ENCODE measurements at places on chromosomes 7 and 10. TPM values are rescaled to one million over a fixed set of nuclear protein-coding genes. Genes with fewer than 3 reads are reported as not detected.
A peak's percentile ranks its signal among the peaks of the same experiment; 100 is the strongest.

DNA sequence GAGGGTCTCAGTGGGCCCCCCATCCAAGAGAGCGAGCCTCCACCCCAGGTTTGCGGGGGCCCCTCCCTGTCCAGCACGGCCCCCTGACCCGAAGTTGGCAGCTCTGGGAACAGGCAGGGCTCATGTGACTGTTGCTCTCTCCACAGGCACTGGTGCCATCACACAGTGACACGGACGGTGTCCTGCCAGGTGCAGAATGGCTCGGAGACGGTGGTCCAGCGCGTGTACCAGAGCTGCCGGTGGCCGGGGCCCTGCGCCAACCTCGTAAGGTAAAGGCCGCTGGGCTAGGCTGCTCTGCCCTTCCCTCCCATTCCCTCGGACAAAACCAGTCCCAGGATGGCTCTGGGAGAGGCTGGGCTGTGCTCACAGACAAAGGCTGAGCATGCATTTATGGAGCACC lies 57.2 kb downstream of the COL26A1 start:
- no peak overlapping the region for H3K4me3 ChIP-seq
- peaks cover 3% of the 10 kb centered on the region for H3K36me3 ChIP-seq
- peaks cover 4% of the 10 kb centered on the region for H3K4me1 ChIP-seq
- no peak overlapping the region for H3K27ac ChIP-seq

DNA sequence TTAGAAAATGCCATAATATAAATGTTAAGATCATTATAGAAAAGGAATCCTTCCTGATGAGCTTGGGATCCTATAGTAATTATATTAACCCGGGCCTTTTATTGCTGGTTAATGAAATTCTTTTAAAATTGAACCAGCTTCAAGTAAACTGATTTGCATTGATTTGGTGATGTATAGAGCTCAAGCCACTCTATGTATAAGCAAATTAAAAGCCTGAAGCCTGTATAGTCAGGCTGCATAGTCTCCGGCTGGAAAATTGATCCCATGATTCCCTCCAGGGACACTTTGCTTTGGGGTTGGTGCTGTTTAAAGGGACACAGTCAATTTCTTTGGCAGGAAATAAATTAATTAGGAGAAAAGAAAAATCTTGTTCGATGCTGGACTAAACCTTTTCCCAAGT lies 199.1 kb downstream of the HERPUD2 start:
- no peak for DNase-seq
- H3K36me3 ChIP-seq: no peaks in the 10 kb centered on the region
- no peaks in the 10 kb centered on the region for H3K27me3 ChIP-seq
- H3K27ac ChIP-seq: no peak overlapping the region
- no peak overlapping the region for H3K4me3 ChIP-seq

- H3K27ac ChIP-seq: no peak overlapping the region
- H3K4me3 ChIP-seq: no peak overlapping the region
- H3K27me3 ChIP-seq: no peaks in the 10 kb centered on the region
- peaks cover 28% of the 10 kb centered on the region for H3K4me1 ChIP-seq
These were observed 23.1 kb upstream of the ZMIZ1 start for GRCh38 chr10:79045566-79046175.

GRCh38 chr10:115706488-115707076 lies 566.4 kb downstream of the GFRA1 start:
- H3K27me3 ChIP-seq: no peaks in the 10 kb centered on the region
- H3K4me1 ChIP-seq: no peaks in the 10 kb centered on the region
- no peak overlapping the region for H3K4me3 ChIP-seq
- peak; percentile 13 for DNase-seq
- H3K36me3 ChIP-seq: no peaks in the 10 kb centered on the region

DNA sequence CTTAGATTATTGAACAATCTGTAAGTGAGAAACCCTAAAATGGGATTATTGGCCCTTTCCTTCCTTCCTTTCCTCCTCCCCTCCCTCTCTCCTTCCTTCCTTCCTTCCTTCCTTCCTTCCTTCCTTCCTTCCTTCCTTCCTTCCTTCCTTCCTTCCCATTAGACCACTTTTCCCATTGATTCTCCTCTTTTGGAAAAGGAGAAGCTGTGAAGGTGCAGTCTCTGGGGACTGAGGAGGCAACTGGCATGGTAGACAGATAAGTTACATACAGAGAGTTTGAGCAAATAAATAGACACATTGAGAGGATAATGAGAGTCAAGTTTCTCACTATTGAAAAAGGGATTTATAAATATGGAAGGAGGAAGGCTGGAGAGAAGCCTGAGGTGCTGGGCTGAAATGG lies 45.0 kb upstream of the CCDC7 start:
- no peaks in the 10 kb centered on the region for H3K27me3 ChIP-seq
- H3K4me3 ChIP-seq: no peak overlapping the region
- no peaks in the 10 kb centered on the region for H3K36me3 ChIP-seq
- H3K4me1 ChIP-seq: no peaks in the 10 kb centered on the region
- H3K27ac ChIP-seq: no peak overlapping the region
- no peak for DNase-seq

- no peaks in the 10 kb centered on the region for H3K27me3 ChIP-seq
- no peak overlapping the region for H3K4me3 ChIP-seq
- no peak for DNase-seq
- H3K4me1 ChIP-seq: peaks cover 80% of the 10 kb centered on the region
- H3K27ac ChIP-seq: peak overlapping the region; percentile 12
These were observed 7.1 kb downstream of the ANXA11 start for GRCh38 chr10:80197972-80198916.

- H3K4me3 ChIP-seq: no peak overlapping the region
- no peaks in the 10 kb centered on the region for H3K4me1 ChIP-seq
- no peak for DNase-seq
- no peaks in the 10 kb centered on the region for H3K27me3 ChIP-seq
- no peak overlapping the region for H3K27ac ChIP-seq
These were observed 5.0 kb downstream of the ABCB8 start for GRCh38 chr7:151032936-151033863.

- DNase-seq: no peak
- no peak overlapping the region for H3K4me3 ChIP-seq
- H3K36me3 ChIP-seq: no peaks in the 10 kb centered on the region
- H3K27me3 ChIP-seq: no peaks in the 10 kb centered on the region
- no peak overlapping the region for H3K27ac ChIP-seq
These were observed 38.6 kb upstream of the MET start for GRCh38 chr7:116633131-116633988.

DNA sequence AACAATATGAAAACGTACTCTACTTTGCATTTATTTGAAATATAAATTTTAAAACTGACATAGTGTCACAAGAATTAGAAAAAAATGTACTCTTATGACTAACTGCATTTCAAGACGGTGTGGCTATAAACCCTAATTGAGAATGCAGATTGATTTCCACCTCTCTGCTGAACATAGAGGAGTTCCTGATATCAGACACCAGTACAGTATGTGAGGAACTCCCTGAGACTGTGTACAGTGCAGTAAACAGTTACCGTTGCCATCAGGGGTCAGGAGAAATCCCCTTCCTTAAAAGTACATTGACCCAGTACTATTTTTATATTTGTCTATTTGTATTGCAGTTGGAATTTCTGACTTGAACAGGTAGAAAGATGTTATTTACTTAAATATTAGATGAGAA lies 61.8 kb upstream of the DKK1 start:
- no peak overlapping the region for H3K4me3 ChIP-seq
- no peak overlapping the region for H3K27ac ChIP-seq
- H3K4me1 ChIP-seq: no peaks in the 10 kb centered on the region
- H3K27me3 ChIP-seq: no peaks in the 10 kb centered on the region
- H3K36me3 ChIP-seq: no peaks in the 10 kb centered on the region
- no peak for DNase-seq

DNA sequence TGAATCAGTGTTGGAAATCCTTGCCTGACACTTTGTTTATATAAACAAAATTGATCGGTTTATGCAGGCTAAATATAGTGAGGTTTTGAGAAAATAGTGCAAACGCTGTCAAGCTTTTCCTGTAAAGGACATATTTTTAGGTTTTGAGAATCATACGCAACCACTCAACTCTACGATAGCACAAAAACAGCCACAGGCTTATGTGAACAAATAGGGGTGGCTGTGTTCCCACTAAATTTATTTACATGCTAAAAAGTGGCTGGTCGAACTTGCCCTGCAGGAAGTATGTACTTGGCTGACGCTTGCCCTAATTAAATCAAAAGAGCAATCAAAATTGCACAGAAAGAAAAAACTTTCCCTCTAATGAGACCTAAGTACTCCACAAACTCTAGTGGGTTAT lies 234.7 kb upstream of the CACNA2D1 start:
- H3K36me3 ChIP-seq: no peaks in the 10 kb centered on the region
- no peaks in the 10 kb centered on the region for H3K27me3 ChIP-seq
- no peak overlapping the region for H3K4me3 ChIP-seq
- no peak for DNase-seq
- H3K4me1 ChIP-seq: no peaks in the 10 kb centered on the region

DNA sequence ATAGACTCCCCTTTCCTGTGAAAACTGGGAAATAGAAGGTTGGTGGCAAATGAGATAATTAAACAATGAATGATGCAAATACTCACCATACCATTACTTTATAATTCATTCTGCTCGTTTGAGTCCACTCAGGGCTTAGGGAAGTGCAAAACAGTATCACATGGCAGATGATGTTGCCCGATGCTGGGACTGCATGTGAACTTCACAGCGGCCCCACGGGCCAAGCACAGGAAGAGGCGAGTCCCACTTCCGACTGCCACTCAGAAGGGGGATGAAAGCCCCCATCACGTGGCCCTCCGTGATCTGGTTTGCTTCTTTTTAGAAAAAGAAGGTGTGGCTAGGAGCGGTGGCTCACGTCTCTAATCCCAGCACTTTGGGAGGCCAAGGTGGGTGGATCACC lies 71.5 kb downstream of the PRPF18 start:
- no peak for DNase-seq
- no peak overlapping the region for H3K27ac ChIP-seq
- H3K4me3 ChIP-seq: no peak overlapping the region
- no peaks in the 10 kb centered on the region for H3K27me3 ChIP-seq
- peaks cover 10% of the 10 kb centered on the region for H3K36me3 ChIP-seq

DNA sequence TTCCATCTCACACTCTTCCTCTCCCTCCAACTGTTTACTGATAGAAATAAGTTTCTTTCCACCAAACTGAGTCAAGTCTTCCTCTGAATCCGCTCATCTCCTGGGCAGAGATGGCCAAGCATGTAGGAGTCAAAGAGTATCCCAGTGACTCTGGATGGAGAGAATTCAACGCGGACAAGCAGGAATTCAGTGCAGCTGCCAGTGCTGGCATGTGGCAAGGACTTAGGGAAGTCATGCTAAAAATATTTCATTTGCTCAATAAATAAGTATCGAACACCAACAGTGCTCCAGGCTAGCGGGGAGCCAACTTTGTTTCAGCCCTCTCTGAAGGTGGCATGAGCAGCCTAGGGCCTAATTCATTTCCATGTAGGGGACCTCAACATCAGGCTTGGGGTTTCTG lies 351.6 kb upstream of the ZMIZ1 start:
- H3K4me3 ChIP-seq: no peak overlapping the region
- no peaks in the 10 kb centered on the region for H3K4me1 ChIP-seq
- no peaks in the 10 kb centered on the region for H3K27me3 ChIP-seq
- H3K27ac ChIP-seq: no peak overlapping the region

- no peak overlapping the region for H3K4me3 ChIP-seq
- no peaks in the 10 kb centered on the region for H3K4me1 ChIP-seq
- H3K27me3 ChIP-seq: peaks cover 1% of the 10 kb centered on the region
- no peak overlapping the region for H3K27ac ChIP-seq
These were observed 60.0 kb downstream of the VSTM4 start for GRCh38 chr10:49055221-49055849.

- DNase-seq: no peak
- H3K36me3 ChIP-seq: no peaks in the 10 kb centered on the region
- H3K4me1 ChIP-seq: 0 out of 2 replicates have a peak, but pooled peaks cover 7% of the 10 kb centered on the region
- no peak overlapping the region for H3K4me3 ChIP-seq
These were observed 46.8 kb upstream of the SLC29A3 start for GRCh38 chr10:71272056-71272771.

DNA sequence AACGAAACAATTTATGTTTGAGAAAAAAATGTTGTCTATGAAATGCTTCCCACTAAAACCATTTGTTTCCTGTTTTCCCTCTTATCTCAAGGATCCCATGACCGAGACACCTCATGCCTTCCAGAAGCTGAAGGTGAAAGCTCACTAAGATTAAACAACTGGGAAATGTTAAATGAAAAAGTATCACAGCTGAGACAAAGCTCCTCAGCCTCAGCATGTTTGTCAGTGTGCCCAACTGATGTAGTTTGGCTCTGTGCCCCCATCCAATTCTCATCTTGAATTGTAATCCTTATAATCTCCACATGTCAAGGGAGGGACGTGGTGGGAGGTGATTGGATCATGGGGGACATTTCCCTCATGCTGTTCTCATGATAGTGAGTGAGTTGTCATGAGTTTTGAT lies 327.3 kb downstream of the HTR7 start:
- no peak overlapping the region for H3K27ac ChIP-seq
- H3K4me1 ChIP-seq: no peaks in the 10 kb centered on the region
- H3K36me3 ChIP-seq: no peaks in the 10 kb centered on the region
- no peak overlapping the region for H3K4me3 ChIP-seq

The MTERF1 gene
- 16.2 TPM for total RNA-seq

The MACROH2A2 gene
- 6.1 TPM for total RNA-seq

The CRTAC1 gene
- not detected for total RNA-seq

The RBP3 gene
- total RNA-seq: not detected

Measured in Caco-2 (cell line).